ENCODE measurements at places on chromosomes 11 and 22.

- DNase-seq: no peak
Observed at GRCh38 chr11:44066732-44067141, 667 bp downstream of the ACCS start.

DNA sequence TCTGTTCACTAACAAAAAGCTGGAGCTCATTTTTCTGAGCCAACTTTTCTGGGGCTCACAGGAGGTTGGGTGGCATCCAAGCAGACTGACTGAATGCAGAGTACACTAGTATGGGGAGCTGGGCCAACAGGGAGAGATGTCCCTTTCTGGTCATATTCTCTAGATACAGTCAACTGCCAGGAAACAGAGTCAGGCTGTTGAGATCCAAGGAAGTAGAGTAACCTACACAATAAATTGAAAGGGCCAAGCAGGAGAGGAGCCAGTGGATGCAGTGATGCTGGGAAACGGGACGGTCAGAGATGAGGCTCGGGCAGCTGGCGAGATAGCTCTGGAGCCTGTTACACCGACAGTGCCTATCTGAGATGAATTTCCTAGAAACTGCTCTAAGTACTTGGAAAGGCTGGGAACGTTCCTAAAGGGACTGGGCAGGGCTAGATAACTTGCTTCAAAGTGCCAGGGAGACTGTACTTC, 71.1 kb downstream of the LARGE2 start:
- DNase-seq: no peak

DNA sequence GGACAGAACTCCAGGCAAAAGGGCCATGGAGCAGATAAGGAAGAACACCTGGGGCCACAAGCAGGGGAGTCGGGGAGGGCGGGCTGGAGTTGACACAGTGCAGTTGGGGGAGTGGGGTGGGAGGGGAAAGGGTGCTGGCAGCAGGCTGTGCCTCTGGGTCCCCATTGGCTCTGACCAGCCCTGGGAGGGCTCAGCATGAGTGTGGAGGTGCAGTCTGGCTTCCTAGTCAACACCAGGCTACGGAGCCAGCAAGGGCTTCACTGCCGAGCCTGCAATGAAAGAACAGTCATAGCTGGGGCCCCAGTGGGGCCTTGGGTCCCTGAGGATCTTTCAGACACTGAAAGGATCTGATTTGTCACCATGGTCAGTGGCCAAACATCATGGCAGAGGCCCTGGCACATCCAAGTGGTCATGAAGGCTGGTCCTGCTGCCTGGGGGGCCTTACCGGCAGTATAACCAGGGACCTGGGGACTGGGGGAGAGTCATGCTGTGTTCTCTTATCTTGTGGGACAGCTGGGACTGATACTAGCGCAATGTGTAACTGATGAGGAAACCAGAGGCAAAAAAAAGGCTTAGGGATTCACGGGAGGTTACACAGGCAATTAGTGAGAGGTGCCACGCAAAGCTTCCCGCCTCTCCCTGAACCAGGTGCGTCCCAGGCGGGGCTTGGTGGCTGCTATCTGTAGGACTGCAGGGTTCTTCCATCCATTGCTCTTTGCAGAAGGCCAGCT, 11.6 kb downstream of the SLC37A2 start:
- DNase-seq: no peak

- DNase-seq: no peak
Observed at GRCh38 chr22:24576778-24577177, 16.1 kb downstream of the LRRC75B start.

- DNase-seq: no peak
Observed at GRCh38 chr11:11480971-11481370, 127.9 kb upstream of the CSNK2A3 start.

GRCh38 chr11:7239877-7240276, 11.8 kb upstream of the SYT9 start:
- no peak for DNase-seq

DNA sequence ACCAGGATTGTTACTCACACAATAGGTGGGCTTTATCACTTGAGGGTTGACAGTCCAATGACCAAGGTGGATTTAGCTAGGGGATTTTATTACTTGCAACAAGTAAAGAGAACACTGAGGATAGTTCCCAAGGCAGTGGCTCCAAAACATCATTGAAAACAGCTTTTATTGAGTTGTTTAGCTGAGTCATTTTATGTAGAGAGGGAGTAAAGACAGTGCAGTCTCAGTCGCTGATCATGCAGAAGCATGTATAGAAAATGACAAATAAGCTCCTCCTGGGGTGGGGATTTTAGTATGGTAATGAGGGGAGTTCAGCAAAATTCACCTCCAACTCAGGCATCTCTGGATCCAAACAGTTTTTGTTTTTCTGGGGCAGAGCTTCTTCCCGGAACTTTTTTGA, 163.0 kb upstream of the CCDC179 start:
- DNase-seq: no peak

DNA sequence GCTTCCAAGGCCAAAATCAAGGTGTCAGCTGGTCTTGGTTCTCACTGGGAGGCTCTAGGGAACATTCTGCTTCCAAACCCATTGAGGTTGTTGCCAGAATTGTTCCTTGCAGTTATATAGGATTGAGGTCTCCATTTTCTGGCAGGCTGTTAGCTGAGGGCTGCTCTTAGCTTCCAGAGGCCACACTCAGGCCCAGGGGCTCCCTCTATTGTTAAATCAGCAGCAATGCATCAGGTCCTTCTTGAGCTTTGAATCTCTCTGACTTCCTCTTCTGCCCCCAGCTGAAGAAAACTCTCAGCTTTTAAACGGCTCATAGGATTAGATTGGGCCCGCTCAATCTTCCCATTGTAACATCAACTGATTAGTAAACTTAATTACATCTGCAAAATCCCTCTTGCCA, 39.3 kb upstream of the BSX start:
- no peak for DNase-seq

GRCh38 chr11:71501071-71501985, 25.7 kb upstream of the KRTAP5-7 start:
- DNase-seq: no peak

GRCh38 chr11:104001561-104002056, 34.8 kb upstream of the DDI1 start:
- DNase-seq: no peak

DNA sequence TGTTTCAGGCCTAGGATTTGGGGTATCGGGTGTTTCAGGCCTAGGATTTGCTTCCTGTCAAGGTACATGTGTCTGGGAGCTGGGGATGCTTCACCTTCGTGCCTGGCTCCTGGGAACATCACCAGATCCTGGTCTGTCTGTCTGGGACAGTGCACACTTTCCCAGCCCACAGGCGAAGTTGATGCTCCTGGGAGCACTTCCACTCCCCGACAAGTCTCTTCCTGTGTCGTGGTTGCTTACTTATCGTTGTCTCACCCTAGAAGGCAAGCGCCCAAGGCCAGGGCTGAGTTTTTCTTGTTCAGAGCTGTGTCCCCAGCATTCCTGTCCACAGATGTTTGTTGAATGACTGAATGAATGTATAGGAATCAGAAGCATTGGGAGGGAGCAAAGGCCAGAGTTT, 71.5 kb downstream of the LINC01488 start:
- no peak for DNase-seq

DNA sequence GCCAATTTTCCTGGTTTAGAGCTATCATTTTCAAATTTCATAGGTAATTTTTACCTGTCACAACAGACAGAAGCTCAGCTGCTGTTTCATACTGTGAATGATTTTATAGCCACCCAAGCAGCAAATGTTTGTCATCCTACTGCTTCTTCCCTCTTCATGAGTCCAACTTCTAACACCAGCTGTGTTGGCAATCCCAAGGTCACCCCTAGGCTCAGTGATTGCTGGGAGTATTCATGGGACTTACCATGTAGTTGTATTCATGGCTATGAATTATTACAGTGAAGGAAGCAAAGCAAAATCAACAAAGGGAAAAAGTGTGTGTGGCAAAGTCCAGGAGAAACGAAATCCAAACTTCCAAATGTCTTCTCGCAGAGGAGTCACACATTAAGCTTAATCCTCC, 28.5 kb downstream of the CUL5 start:
- DNase-seq: no peak

GRCh38 chr11:6377902-6378639, 12.2 kb upstream of the SMPD1 start:
- no peak for DNase-seq

GRCh38 chr11:43976863-43977262, 34.4 kb downstream of the C11orf96 start:
- no peak for DNase-seq

DNA sequence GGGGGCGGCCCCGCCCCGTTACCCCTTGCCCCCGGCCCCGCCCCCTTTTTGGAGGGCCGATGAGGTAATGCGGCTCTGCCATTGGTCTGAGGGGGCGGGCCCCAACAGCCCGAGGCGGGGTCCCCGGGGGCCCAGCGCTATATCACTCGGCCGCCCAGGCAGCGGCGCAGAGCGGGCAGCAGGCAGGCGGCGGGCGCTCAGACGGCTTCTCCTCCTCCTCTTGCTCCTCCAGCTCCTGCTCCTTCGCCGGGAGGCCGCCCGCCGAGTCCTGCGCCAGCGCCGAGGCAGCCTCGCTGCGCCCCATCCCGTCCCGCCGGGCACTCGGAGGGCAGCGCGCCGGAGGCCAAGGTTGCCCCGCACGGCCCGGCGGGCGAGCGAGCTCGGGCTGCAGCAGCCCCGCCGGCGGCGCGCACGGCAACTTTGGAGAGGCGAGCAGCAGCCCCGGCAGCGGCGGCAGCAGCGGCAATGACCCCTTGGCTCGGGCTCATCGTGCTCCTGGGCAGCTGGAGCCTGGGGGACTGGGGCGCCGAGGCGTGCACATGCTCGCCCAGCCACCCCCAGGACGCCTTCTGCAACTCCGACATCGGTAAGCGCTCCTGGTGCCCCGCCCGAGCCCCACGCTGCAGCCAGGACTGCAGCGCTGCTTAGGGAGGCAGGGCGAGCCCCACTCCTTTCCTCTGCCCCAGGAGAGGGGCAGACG, at the start of gene TIMP3:
TIMP3 (plus strand) TSS at position 169 of the 700 bp plus-strand sequence; CDS start at position 466, 297 bp downstream.
- DNase-seq: no peak

DNA sequence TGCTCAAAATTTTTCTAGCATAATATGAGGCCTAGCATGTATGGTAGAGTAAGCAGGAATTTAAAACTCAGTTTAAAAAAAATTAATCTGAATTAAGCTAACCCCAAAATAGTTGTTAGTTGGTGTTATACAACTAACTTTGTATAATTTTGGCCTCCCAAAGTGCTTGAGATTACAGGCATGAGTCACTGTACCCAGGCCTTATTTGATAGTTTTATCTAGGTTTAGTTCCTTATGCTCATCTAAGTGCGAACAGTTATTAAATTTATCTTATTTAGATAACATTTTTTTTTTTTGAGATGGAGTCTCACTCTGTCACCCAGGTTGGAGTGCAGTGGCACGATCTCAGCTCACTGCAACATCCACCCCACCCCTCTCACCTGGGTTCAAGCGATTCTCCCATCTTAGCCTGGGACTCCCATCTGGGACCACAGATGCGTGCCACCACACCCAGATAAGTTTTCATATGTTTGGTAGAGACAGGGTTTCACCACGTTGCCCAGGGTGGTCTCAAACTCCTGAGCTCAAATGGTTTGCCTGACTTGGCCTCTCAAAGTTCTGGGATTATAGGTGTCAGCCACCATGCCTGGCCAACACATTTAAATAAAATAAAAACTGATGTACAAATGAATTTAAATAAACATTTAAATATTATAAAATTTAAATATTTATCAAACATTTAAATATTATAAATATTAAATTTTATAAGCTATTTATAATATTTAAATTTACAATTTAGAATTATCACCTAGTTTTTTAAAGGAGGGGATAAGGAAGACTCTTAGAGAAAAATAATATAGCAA, 7.5 kb downstream of the IL18 start:
- no peak for DNase-seq

DNA sequence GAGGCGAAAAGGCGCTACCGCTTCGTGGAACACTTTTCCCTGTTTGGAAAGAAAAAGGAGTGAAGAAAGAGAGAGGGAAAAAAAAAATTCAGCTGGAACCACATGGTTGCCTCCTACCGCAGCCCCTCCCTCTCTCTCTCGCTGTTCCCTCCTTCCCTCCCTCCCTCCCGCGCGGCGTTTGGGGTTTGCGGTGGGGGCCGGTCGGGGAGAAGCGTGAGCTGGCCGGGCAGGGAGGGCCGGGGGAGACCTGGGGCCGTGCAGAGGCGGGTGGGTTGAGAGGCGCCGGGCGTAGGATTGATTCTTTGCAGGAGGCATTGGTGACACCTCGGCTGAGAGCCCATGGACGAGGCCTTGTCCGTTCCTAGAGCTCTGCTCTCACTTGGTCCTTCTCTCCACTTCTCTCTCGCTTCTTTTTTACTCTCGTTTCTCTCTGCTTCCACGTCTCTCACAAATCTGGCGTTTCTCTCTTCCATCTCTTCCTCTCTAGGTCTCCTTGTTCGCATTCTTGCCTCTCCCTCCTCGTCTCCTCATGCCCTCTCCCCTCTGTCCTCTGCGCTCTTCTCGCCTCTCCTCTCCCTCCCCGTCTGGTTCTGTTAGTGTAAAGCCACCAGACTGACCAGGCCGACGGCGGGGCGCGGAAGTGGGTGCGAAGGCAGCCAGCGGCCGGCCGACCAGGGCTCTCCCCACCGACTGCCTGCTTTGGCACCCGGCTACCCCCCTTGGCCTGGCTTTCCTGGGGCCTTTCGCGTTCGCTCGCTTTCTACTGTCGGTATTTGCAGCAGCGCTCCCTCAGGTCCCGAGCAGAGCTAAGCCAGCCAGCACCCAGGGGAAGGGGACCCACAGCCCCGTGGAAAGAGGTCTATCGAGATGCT, at the start of gene CLMP:
CLMP (minus strand) TSS at position 61 of the 872 bp plus-strand sequence. CDS start 308 bp downstream, outside the sequence.
- DNase-seq: peak; percentile 8

DNA sequence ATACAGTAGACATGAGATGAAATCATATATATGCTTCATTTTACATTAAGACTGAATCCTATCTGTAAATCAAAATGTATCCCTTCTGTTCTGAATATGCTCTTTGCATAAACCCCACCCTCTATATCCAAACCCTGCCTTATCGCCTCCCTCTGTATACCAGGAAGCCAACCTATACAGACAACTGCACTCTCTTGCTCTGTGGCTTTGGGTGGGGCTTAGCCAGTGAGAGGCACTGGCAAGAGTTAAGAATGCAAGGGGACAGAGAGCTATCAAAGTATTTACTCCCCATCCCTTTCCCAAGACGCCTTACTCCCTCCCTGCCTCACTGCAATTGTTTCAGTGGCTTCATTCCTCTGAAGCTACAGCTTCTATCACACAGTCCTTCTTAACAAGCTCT, 309.8 kb downstream of the TTC28 start:
- DNase-seq: no peak

DNA sequence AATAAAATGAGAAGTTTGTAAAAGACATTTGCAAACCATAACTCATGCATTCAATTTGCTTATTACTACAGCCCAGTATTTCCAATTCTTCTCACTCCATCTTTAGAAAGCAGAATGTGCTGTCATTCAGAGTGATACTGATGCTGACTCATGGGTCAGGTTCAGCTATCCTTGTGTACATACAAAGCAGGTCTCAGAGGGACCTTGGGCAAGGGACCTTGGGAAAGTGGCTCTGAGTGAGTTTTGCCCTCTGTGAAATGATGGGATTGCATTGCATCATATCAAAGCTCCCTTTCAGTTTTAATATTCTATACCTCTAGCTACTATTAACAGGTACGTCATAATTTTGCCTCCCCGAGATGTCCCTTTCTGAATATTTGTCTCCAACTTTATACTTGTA, 848.7 kb downstream of the OPCML start:
- no peak for DNase-seq

- DNase-seq: peak; percentile 68
Observed at GRCh38 chr11:72446929-72447769, 12.8 kb upstream of the CLPB start.
